ENCODE measurements at places on chromosomes 13 and 19.

- no peak for DNase-seq
Observed at GRCh38 chr13:25538276-25538675, 166.5 kb downstream of the ATP8A2 start.

DNA sequence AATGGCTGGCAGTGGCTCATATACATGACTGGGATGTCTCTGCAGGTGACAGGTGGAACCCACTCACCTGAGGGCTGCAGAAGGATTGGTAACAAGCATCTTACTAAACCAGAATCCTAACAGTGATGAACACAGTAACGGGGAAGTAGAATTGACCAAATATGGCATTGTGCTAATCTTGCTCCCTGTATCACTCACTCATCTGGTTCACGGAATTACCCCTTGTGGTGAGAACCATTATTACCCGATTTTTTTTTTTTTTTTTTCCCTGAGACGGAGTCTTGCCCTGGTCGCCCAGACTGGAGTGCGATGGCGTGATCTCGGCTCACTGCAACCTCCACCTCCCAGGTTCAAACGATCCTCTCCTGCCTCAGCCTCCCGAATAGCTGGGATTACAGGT is 69.5 kb downstream of the PTPRS start:
- no peak for DNase-seq

GRCh38 chr13:48975856-48976575 is at the start of gene FNDC3A:
Gene FNDC3A, plus strand, starts transcription at chr13:48975912. Its CDS starts 30,279 bp downstream, at chr13:49006191.
- DNase-seq = peak; percentile 79

DNA sequence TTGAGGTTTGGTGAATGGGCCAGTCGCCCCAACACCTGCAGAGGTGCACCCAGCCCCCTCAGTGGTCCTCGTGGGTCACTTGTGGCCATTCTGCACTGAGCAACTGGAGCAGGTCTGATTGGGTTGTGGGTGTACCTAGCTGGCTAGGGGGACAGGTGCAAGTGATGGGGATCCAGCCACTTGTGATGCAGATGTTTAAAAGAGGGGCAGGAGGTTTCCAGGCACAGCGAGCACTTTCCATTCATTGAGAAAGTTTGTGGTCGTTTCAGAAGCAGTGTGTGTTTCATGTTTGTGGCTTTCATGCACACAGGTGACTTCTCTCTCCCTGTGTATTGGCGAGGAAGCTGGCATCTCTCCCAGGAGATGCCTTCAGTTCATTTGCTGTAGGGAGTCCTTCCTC is 34.7 kb downstream of the TSSK6 start:
- DNase-seq = no peak

GRCh38 chr13:40410315-40410714 is 256.1 kb downstream of the FOXO1 start:
- DNase-seq = no peak

- DNase-seq = no peak
Observed at GRCh38 chr13:94351292-94351990, 128.0 kb downstream of the DCT start.

DNA sequence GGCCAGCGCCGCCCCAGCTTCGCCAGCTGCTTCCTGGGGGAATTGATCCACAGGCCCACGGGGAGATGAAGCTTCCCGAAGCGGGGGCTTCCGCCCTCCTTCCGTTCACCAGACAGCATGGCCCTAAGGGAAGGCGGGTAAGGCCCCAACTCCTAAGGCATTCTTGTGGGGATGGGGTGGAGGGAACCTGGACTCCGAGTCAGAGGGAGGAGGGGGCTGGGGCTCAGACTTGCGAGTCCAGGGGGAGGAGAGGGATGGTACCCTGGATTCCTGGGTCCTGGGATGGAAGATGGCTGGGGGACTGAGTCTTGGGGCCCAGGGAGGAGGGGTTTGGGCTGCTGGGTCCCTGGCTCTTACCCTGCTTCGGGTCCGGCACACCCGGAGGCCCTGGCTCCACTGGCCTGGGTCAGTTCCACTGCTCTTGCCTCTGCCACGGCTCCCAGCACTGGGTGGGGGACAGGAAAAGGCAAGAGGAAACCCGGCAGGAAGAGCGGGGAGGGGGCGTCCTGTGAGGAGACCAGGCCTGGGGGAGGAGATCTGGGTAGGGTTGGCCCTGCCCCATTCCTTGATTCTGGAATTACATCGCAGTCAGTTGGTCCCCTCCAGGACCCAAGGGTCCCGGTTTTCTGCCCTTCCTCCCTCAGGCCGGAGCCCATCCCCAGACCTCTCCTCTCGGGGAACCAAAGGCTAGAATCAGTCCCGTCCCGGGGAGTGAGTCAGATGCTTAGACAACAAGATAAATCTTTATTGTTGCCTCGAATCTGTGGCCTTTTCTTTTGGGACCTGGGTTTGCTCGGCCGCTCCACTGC is at the start of gene RASIP1:
Gene RASIP1 (minus strand): TSS at position 447 of the 809 bp plus-strand sequence. CDS start 328 bp downstream, at position 119.
- no peak for DNase-seq

GRCh38 chr13:43316946-43317353 is 293.6 kb downstream of the DNAJC15 start:
- DNase-seq = peak; percentile 39

DNA sequence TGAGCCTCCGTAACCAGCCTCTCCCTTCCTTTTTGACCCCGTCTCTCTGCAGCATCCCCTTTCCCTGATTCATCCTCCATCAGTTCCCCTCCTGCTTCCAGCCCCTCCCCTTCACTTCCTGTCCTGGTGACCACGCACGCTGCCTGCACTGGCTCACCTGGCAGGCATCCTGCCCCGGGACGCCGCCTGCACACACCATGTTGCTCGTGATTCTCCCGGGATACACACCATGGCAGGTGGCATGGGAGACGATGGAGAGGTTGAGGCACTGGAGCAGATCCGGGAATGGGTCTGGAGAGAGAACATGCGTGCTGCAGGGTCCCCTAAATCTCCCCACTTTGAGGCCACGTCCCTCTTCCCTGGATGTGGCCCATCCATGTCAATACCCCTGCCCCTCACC is 4.2 kb downstream of the KLK12 start:
- DNase-seq = no peak

GRCh38 chr13:51113969-51114368 is 2.9 kb upstream of the C13orf42 start:
- DNase-seq = no peak

- DNase-seq = no peak
Observed at GRCh38 chr19:38316477-38317067, 825 bp upstream of the YIF1B start.

DNA sequence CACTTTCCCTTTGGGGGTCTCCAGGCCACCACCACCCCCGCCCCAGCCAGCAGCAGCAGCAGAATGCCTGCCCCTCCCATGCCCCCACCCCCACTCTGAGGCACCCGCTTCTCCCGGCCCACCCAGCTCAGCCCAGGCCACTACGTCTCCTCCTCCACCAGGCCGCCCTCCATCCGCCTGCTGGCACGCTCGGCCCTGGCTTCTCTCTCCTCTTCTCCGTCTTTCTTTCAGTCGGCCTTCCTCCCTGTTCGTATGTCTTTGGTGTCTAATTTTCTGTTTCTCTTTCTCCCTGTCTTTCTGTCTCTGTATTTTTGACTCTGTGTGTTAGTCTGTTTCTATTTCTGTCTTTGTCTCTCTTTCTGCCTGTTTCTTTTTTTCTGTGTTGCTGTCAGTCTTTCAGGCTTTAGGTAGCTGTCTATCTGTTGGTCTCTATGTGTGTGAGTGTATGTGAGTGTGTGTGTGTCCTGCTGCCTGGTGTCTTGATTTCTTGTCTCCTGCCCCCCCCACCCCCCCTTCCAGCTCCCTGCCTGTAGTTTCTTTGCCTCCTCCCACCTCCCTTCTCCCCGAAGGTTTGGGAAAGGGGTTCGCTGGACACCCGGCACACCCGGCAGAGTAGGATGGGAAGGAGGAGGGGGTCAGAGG is at the start of gene LGI4:
Gene LGI4 (minus strand): TSS at position 459 of the 642 bp plus-strand sequence. CDS start 379 bp downstream, at position 80.
- no peak for DNase-seq

DNA sequence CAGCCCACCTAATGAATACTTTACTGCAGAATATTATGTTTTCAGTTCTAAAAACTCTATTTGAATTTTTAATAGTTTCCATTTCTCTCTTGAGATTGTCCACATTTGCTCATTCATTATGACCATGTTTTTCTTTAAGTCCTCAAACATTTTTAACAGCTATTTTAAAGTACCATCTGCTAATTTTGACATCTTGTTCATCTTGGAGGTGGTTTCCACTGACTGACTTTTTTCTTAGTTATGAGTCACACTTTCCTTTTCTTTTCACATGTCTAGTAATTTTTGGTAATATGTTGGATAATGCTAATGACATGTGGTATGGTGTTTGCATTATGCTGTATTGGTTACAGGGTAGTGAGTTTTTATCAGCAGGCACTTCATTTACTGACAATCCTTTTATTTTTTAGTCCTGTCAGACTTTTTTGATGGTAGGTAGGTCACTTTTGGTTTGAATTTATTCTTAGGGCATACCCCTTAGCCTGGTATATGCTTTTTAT is 15.4 kb upstream of the ESD start:
- no peak for DNase-seq

DNA sequence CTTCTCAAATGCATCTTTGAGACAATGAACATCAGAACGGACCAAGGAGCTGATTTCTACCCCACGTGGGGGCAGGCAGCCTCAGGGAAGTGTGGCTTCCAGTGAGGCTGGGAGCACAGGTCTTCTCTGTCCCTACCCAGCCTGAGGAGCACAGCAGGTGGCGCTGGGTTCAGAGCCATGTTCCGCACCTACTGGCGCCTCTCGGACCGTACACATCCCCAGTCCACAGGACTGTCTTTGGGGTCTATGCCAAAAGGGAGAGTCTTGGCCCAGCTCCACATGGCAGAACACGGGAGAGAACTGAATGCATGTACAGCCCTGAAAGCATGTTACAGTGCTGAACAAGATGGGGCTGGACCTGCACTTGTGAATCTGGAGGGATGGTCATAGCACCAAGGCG is 22.6 kb downstream of the SUGP1 start:
- DNase-seq = no peak

- no peak for DNase-seq
Observed at GRCh38 chr19:13207237-13207845, 57.1 kb downstream of the IER2 start.

- DNase-seq = no peak
Observed at GRCh38 chr19:4524808-4525562, 6.7 kb upstream of the PLIN4 start.

DNA sequence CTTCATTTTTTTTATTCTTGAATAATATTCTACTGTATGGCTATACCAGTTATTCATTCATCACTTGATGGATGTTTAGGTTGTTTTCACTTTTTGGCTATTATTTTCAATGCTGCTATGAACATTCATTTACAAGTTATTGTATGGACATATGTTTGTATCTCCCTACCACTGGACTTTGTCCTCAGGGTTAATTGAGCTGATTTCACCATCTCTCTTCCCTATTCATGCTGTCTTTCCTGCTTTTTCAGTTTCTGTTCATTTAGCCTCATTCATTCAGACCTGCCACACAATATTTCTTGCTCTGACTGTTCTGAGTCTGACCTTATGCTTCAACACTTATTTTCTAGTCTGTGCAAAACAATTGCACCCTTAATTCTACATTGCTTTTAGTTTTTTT is 12.3 kb upstream of the C1QTNF9B start:
- DNase-seq = no peak

DNA sequence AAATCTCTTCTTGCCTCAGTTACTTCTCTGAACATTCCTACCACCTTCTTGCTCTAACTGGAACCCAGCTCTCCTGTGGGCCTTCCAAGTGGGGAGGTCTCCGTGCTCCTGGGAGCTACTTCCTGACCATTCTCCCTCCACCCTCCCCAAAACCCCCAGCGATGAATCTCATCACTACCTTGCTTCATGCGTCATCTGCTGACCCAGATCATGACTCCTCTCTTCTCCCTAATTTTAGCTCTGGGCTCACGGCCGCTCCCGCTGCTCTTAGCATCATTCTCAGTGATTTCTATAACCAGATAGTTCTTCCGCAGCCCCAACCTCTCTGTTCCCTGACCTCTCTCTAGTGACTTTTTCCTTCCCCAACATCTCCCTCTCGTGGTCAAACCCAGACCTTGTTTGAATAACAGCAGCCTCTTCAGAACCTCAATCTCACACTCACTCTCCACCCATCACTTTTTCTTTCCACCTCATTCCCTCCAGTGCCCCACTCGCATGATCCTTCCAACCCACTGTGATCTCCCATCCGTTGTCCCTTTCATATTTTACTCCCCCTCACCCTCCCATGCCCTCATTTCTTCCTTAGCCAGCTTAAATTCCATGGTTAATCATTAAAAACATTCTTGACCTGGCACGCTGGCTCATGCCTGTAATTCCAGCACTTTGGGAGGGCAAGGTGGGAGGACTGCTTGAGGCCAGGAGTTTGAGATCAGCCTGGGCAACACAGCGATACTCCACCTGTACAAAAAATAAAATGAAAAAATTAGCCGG is 21.8 kb downstream of the MRPS12 start:
- DNase-seq = peak; percentile 33

DNA sequence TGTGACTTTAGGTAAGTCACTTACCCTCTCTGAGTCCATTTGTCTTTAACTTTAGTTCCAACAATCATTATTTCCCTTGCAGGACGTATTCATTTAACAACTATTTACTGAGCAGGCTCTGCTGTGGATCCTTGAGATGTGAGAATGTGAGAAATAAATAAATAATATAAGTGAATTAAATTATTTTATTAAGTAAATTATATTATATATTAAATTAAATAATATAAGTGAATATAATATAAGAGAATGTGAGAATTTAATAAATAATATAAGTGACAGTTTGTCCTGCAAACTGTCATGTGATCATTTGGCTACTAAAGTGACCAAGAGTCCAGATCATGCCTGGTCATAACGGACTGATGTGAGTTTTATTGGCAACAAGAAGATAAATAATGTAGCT is 598 bp downstream of the OR2Z1 start:
- no peak for DNase-seq

GRCh38 chr13:35856721-35857364 is 274.3 kb downstream of the DCLK1 start:
- DNase-seq = no peak

GRCh38 chr19:45764945-45765701 is 3.9 kb downstream of the SIX5 start:
- no peak for DNase-seq

- peak; percentile 98 for DNase-seq
Observed at GRCh38 chr13:113837560-113838355, 26.1 kb downstream of the GAS6 start.

GRCh38 chr19:38564981-38565690 is 52.6 kb downstream of the MAP4K1 start:
- DNase-seq = no peak

DNA sequence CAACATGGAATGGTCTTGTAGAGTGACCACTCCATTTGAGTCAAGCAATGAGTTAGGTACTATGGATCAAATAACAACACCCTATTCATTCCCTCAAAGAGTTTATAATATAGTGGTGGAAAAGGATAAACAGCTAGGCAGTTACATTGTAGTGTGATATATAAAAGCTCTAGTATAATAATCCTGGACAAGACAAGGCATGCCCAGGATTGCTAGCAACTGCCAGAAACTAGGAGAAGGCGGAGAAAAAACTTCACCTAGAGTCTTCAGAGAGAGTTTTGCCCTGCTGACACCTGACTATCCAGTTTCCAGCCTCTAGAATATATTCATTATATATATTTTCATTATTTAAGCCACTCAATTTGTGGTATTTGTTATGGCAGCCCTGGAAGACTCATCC is 530.6 kb downstream of the KLF12 start:
- no peak for DNase-seq

- DNase-seq = no peak
Observed at GRCh38 chr13:75385708-75386083, 96.3 kb downstream of the TBC1D4 start.

Measured in NCI-H226 (cell line).